Kidney capillary endothelial cell (primary cell): ENCODE measurements at places on chromosomes 3 and 15.
A peak's percentile ranks its signal among the peaks of the same experiment; 100 is the strongest.

GRCh38 chr3:133937756-133938601 is 42.3 kb upstream of the RAB6B start:
- no peak for DNase-seq

DNA sequence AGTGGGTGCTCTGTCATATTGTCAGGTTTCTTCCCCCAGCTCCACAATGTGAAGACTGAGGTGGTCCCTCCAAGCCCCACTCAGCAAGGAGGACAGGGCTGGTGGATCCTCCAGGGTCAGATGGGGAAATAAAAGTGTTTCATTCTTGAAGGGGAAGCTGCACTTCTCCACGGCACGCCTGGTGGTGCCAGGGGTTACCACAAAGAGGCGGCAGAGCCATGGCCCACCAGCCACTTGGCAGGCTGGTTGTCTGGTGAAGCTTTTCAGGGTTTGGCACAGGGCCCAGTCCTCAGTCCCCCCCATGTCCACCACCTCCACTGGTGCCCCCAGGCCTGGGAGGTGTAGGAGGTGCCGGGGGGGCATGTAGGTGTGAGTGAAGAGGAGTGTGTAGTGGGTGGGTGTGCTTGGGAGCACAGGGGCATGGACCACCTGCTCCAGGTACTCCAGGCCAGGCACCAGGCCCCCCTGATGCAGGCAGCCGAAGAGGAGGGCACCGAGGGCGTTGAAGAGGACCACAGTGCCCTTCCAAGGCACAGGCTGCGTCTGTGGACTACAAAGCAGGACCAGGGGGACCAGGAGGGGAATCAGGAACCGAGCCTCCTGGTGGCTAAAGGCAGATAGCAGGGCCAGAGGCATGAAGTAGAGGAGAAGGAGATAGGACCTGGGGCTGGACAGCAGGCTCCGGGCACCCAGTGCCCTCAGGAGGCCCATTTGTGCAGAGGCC is 5.0 kb upstream of the NCBP2 start:
- no peak for DNase-seq

- DNase-seq = no peak
Observed at GRCh38 chr3:125213364-125213755, 812 bp upstream of the SLC12A8 start.

- no peak for DNase-seq
Observed at GRCh38 chr3:163368168-163368567, 1710.1 kb downstream of the SI start.

GRCh38 chr15:62209322-62209721 is 44.2 kb upstream of the C2CD4B start:
- DNase-seq = no peak

GRCh38 chr15:70080347-70080746 is 17.4 kb downstream of the TLE3 start:
- no peak for DNase-seq

GRCh38 chr3:141498598-141499223 is 11.9 kb downstream of the RASA2 start:
- no peak for DNase-seq

- DNase-seq = no peak
Observed at GRCh38 chr15:83554558-83554957, 99.4 kb upstream of the ADAMTSL3 start.

DNA sequence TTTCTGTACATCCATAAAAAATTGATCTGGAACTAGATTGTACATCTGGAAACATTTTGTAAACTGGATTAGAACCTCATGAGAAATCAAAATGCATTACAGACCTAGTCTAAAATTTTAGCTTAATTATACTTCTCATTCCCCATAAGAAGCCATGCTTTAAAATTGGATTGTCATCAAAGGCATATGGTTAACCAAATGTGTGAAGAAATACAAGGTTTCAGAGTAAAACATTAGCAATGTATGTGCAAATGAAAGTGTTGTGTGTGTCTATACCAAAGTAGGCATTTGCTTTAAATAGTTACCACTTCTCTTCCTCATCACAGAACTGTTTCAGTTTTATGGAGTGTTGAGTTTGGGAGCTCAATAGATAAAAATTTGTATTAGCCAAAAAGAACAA is 968.7 kb downstream of the EPHA3 start:
- no peak for DNase-seq

DNA sequence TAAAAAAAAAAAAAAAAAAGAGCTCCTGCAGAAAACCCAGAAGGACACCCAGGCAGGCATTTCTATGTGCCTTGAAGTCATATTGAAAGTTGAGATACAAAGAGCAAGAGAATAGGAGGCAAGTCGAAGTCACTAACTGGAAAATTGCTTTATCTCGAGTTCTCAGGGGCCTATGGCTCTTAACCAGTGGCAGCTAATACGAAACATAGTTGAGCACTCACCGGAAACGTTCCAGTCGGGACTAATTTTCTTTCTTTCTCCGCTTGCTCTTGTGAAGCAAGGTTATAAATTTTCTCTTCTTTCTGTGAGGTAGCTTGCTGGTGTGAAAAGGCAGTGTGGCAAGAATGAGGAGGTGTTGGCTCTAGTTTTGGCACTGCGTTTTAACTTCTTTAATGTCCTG is 181.5 kb downstream of the ADAMTS9 start:
- DNase-seq = no peak

DNA sequence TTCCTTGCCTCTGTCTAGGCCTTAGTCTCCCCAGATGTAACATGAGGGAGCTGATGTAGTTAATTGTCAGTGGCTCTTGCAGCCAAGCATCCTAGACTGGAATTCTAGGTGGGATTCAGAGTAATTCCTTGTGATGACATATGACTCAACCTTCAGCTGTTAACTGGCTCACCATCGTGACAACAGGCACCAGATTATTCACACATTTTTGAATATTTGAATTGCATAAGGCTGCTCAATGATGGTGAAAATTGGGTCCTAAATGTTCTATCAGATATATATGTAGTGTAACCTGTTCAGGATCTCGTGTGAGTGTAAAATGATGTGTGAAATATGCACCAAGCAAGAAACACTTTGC is 405.1 kb downstream of the LPP start:
- peak; percentile 61 for DNase-seq

GRCh38 chr3:127700406-127700805 is 27.7 kb downstream of the ABTB1 start:
- no peak for DNase-seq

DNA sequence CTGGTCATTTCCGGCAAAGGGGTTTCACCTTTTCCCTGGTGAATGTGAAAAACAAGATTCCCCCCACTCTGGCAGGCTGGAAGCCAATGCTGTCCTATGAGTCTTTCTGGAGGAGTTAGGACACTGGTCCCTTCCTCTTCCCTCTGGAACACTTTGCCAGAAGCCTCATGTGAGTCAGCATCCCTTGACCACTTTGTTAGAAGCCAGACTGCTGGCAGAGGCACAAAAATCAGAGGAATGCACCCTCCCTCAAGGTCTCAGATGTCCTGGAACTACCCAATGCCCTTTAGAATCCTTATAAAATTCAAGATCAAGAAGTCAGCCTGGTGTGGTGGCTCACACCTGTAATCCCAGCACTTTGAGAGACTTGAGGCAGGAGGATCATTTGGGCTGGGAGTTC is 26.6 kb downstream of the ITGB5 start:
- peak; percentile 89 for DNase-seq

DNA sequence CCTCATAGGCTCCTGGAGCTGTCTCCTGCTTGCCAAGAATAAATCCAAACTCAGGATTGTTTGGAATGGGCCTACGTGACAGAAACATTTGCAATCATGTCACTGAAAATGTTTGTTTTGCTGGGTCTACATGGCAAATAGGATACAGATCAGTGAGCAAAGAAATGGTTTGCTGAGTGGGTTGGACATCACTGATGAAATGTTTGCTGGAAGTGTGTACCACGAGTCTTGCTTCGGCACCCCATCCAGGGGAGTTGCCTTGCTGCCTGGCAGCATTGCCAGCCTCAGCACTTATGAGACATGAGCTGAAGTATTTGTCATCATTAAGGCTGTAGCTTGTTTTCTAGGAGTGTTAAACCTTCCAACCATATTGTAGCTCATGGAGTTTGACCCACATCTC is 213.3 kb upstream of the CFAP20DC start:
- no peak for DNase-seq

DNA sequence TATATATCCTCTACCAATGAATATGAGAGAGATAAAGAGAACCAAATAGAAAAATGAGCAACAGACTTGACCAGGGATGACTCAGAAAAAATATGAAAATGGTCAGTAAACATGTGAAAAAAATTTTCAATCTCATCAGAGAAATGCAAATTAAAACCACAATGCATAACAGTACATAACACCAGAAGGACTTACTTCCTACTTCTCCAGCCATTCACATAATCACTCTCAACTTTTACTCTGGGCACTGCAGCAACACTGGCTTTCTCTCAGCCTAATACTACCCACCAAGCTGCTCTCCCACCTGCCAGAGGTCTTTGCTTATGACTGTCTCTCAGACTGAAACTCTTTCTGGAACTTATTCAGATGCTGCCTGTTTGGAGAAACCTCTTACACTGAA is 49.4 kb downstream of the DPH6 start:
- DNase-seq = no peak

- no peak for DNase-seq
Observed at GRCh38 chr3:140563206-140563760, 114.6 kb upstream of the TRIM42 start.

GRCh38 chr3:26807272-26807671 is 184.7 kb downstream of the LRRC3B start:
- no peak for DNase-seq

DNA sequence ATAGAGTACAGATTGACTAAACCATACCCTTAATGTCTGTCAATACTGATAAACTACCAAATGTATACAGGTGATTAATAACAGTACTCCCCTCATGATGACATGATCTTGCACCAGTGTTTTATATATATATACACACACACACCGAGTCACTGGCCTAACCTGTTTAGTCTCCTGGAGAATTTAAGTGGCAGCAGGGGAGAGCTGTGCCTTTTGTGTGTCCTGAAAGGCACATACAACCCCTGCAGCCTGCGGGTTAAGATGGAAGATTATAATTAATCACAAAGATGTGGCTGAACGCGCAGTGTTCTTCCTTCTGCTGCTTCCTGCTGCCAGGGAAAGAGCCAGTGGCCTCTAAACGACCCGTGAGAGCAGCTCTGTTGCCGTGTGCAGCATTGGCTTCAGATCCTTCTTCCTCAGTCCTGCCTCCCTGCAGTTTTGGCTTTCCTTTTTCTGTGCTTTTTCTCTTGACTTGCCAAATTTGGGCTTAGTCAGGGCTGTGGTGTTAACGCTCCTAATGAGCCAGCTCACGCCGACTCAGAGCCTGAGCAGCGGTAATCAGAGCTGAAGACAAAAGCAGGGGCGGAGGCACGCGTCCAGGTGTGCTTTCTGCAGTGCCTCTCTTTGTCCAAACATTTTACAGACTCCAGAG is 42.5 kb upstream of the UBE3A start:
- DNase-seq = no peak

- DNase-seq = no peak
Observed at GRCh38 chr15:69780374-69780773, 317.3 kb downstream of the TLE3 start.

DNA sequence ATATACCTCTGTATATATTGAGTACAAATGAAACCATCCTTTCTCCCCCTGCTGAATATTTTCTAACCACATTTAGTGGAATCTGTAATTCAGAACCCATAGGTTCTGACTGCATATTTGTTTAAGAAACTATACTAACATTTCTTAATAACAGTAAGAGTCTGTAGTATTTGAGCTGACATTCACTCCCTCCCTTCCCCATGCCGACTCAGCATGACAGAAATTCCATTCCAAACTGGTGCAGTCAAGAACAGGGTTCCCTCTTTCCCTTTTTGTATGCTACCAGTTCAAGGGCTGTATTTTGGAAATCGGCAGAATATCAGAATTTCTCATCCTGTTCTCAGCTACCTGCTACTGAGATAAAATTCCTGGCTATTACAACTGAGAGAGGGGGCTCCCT is 796.6 kb upstream of the DPPA4 start:
- no peak for DNase-seq

GRCh38 chr3:145704020-145704419 is 457.0 kb downstream of the PLOD2 start:
- no peak for DNase-seq

DNA sequence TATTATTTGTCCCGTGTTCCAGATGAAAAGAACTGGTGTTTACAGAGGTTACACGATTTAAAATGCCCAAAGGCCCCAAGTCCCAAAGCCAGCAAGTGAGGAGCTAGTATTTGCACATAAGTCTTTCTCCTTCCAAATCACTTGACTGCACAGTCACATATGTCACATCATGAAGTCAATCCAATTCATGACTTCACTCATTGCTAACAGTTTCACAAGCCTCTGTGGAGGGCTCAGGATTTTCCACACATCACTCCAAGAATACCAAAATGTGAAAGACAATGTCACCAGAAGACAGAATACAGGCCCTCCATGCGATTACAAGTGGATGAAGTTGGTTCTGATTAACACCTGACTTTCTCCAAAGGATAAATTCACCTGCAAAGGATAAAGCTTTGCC is 283.1 kb upstream of the UBE2E2 start:
- DNase-seq = no peak

- DNase-seq = no peak
Observed at GRCh38 chr3:126431103-126431534, 36.4 kb downstream of the CFAP100 start.

DNA sequence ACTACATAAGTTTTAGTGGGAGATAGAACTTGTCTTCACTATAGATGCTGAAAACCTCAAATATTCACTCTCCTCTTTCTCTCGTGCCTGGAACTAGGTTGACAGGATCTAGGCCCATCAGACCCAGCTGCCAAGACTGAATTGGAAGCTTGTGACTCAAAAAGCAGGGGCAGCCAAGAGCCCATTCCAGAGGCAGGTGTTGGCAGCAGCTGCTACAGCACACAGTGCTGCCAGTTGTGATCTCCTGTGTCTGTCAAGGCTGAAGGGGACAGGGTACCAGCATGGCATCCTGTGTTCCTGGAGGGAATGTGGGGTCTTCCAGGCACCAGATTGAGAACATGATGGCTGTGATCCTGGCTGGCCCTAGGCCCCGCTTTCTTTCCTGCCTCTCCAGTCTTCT is 92.5 kb upstream of the MB21D2 start:
- no peak for DNase-seq
